ENCODE measurements at places on chromosomes 1 and 21.

GRCh38 chr1:212482006-212482636, 49.4 kb downstream of the NENF start:
- DNase-seq = no peak

- DNase-seq = no peak
Measured at GRCh38 chr1:101285922-101286570, 49.2 kb downstream of the S1PR1 start.

GRCh38 chr1:210251680-210252490, 19.3 kb downstream of the SERTAD4 start:
- no peak for DNase-seq

GRCh38 chr1:230563591-230563990, 78.7 kb upstream of the COG2 start:
- no peak for DNase-seq

DNA sequence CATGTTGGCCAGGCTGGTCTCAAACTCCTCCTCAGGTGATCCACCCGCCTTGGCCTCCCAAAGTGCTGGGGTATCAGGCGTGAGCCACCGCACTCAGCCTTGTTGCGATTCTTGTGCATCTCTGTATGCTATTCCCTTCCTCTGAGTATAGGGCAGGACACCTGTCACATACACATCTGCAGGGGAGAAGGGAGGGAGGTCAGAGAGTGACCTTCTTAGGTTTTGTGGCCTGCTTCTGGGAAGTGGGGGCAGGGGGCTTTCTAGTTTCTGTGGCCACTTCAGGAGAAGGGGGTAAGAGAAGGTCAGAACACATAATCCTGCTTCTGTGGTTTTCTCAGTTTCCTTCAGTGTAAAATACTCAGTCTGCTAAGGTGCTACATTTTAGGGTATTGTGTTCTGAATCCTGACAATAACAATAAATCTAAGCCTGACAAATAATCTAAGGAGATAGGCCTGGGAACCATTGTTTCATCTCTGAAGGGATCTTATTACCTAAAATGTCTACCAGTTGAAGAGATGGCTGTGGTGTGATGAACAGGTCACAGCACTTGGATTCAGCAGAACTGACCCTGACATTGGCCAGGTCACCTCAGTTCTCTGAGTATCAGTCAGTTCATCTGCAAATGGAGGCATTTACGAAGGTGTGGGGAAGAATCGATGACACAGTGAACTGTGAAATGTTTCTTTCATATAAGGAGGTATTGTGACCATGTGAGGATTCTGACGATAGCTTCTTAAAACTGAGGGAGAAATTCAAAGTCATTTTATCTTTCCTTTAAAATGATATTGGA, 212.6 kb upstream of the L1TD1 start:
- no peak for DNase-seq

- DNase-seq = no peak
Measured at GRCh38 chr1:67029472-67029871, 24.5 kb downstream of the SLC35D1 start.

DNA sequence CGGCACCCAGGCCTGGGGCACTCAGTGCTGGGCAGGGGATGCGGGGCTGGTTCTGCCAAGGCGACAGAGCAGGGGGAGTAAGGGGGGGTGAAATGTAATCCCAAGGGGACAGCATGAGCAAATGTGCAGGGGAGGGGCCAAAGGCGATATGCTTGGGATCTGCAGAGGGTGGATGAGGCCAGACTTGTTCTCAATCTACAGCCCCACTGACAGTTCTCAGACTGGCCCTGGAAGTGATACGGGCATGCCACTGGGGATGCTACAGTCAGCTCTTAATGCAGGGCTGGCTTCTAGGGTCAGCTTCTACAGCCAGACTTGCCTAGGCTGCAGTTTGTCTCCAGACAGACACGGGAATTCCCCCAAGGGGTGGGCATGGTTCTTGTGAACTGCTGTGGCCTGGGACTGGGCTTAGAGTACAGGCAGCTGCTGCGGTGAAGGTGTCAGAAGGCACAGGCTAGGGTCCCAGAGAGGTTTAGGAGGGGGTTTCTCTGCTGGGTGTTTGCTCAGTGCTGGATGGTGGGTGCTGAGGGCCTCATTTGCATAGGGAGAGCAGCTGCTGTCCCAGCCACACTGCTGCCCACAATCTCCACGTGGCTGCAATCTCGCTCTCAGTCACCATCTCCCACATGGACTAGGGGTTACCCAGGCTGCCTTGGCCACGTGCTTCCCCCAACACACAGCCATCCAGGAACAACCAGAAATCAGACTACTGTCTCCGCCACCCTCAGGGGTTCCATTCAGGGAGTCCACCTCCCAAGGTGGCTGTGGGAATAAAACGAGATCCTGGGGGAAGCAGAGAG, 190.1 kb downstream of the HIVEP3 start:
- no peak for DNase-seq

GRCh38 chr1:55233145-55233777, 18.1 kb upstream of the USP24 start:
- no peak for DNase-seq

GRCh38 chr1:83011265-83011664, 987.7 kb downstream of the TTLL7 start:
- no peak for DNase-seq

DNA sequence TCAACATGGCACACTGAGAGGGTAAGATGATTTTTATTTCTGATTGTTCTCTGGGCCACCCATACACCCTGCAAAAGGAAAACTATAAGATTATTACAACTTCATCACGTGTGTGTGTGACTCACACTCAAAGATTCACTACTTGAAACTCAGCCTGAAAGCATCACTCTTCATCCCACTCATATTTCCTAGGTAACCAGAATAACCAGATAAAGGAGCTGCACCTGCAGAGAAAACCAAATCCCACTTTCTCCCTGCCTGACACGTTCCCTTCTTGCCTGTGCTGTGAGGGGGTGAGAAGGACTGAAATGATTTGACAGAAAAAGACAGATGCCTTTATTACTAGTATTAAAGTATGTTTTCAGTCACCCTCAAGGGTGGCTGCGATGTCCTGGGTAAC, 131.6 kb downstream of the TGFBR3 start:
- DNase-seq = no peak

DNA sequence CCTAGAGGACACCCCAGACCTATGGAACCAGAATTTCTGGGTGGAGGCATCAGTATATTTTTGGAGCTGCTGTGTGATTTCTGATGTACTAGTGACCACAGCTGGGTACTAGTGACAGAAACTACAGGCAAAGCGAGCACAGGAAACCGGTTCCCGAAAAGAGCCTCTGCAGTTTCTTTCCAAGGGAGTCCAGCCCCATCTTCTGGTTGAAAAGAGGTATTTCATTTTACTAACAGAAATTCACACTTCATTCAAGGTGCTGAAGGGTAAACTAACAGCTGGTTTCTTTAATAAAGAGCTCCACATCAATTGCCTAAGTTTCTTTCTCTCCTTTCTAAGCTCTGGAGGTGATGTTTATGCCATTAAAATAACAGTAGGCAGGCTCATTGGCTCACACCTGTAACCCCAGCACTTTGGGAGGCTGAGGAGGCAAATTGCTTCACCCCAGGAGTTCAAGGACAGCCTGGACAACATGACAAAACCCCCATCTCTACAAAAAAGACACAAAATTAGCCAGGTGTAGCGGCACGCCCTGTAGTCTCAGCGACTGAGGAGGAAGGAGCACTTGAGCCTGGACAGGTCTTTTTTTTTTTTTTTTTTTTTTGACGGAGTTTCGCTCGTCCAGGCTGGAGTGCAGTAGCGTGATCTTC, 22.0 kb downstream of the THAP3 start:
- DNase-seq = no peak

- no peak for DNase-seq
Measured at GRCh38 chr1:59295618-59296017, 1.3 kb upstream of the FGGY start.

DNA sequence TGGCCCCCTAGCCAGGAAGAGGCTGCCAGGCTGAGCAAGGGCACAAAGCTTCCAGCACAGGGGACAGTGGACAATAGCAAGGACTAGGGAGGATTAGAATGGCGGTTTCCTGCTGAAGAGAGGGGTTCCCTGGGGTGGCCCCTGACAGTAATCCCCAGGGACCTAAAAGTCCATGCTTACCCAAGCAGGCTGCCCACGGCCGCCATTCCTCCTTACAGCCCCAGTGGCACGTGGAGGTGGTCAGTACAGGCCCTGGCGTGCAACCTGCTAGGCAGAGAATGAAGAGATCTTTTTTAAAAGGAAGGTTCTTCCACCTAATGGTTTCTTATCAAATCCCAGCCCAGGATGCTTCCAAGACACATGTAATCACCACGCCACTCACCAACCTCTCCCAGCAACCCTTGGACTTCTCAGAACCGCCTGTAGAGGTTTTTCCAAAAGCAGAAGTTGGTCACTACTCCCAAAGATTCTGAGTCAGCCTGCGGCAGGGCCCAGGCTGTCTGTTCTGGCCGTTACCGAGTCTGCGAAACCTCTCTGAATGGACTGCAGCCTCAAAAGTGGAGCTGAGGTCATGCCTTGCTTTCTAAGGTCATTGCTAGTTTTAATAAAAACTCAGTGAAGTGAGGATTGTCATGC, 926 bp downstream of the MRPL55 start:
- no peak for DNase-seq

DNA sequence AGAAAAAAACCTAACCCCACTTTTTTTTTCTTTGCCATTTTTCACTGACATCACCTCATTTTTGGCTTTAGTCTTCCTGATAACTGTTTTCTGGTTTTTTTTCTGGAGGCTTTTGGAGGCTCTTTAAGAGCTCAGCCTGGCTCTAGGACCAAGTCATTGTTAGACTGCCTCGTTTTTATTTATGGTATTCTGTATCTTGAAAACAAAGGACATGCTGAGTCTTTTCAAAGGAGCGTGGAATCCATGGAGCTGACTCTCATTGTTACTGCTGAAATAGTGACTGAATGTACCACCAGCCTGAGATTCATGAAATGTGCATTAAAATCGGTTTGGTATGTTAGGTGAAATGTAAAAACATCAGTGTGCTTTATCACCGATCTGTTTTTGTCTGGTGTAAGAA, 28.0 kb downstream of the RASAL2 start:
- DNase-seq = no peak

DNA sequence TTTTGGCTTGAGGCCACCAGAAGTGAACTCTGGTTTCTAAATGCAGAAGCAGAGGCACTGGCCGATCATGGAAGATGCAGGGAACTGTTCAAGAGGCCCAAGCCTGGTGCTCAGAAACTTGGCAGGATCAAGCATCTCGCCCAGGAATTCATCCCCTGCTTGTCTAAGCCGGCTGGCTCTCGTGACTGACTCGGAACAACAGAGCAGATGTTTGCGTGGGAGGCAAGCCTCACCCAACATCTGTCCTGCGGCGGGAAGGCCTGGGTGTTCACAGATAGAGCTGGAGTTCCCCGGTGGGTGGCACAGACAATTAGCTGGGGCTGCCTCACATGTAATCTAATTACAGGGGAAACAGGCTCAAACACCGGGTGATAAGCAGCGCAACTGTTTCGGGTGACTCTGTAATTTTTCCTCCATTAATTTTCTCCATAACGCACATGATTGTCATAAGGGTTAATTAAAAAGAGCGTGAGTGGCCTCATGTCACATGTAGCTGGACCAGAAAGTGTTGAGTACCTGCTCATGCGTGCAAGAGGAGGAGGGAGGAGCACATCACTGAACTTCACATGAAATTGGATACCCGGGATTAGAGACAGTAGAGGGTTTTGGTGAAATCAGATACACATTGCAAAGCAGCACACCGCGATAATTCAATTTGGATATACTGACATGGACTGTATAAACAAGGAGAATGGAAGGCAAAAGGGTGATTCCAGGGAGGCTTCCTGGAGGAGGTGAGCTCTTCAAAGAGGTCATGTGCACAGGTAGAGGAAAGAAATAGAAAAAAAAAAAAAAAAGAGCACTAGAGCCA, 180.0 kb downstream of the ETS2 start:
- no peak for DNase-seq

DNA sequence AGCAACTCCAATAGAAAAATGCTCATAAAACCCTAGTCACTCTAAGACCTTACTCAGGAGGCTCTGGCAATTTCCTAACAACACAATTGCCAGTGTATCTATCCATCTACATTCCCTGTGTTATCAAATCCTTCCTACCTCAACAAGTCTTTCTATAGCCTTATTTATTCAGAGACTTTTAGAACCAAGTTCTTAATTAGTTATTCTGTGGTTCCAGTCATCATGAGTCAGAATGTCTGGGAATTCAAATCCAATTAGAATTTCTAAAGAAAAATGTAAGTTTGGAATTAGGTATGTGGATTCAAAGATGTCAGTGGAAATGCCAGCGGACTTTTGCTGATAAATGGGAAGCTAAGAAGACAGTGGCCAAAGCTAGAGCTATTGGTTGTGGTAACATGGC, 302.6 kb upstream of the C1orf87 start:
- DNase-seq = no peak

GRCh38 chr1:24762133-24762676, 17.0 kb downstream of the CLIC4 start:
- DNase-seq = no peak

- DNase-seq = no peak
Measured at GRCh38 chr1:39139723-39140360, 64.7 kb upstream of the MACF1 start.
